CD14-positive monocyte (primary cell): ENCODE measurements at places on chromosomes 2 and 18.

GRCh38 chr2:102141970-102142828 is at the start of gene IL1R1:
TSS of gene IL1R1 (plus strand) at chr2:102142746. CDS start at chr2:102157725, 14,979 bp downstream.
- peak; percentile 55 for DNase-seq

DNA sequence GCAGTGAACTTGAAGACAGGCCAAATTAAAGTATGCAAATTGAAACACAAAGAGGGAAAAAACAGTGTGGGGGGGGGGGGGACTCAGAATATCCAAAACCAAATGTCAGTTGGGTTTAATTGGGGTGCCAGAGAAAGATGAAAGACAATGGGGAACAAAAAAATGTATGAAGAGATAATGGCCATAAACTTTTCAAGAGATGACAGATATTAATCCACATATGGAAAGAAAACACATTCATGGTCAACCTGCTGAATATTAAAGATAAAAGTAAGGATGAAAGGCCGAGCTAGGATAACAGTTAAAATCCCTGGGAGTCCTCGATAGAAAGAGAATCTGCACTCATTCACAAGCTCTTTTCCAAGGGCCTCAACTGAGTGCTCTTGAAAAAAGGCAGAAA is 26.6 kb downstream of the SMAD2 start:
- DNase-seq: no peak

DNA sequence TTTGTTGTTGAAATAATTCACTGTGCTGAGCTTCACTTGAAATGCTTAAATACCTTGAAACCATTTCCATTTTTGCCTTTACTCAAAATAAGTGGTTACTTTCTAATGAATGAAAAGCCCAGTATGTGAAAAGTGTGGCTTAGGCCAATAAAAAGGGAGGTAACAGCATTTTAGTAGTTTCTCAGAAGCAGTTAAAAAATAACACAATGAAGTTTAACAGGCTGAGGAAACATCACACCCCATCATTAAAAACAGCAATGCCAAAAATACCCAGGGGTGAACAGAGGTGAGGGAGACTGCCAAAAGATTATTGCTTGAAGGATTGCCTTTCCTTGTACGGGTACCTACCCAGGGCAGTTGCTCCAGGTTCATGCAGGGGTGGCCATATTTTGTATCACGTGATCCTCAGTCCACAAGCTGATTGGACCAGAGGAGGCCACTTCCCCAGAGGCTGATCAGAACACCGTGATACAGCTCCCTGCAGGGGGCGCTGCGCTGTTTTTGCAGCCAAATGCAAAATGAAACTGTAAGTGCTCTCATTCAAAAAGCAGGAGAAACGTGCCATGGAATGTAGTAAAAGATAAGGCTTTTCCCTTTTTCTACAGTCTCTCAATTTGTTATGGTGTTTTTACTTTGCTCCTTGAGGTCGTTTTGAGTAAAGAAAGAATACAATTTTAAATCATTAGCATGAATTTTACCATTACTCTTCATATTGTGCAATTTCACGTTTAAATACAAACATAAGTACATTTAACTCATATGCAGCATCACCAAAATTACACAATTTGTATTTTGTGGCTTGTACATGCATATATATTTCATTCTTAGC is 70.2 kb upstream of the SH3BP4 start:
- peak; percentile 46 for DNase-seq

DNA sequence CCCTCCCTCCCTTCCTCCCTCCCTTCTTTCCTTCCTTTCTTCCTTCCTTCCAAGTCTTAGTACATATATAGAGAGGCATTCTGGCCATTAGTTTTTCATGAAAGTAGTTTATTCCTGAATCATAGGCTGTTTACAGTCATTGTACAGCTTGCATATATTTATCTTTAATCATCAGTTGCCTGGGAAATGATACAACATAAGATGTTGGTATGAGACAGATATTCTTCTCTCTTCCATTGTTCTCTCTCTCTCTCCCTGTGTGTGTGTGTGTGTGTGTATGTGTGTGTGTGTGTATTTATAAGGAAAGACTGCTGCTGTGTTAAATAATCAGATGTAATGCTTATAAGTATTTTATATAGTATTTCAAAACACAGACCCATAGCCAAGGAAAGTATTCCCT is 289.8 kb upstream of the UBE2E3 start:
- DNase-seq: no peak
